Panc1 (cell line): ENCODE measurements at places on chromosomes 7 and 10. TPM values are rescaled to one million over a fixed set of nuclear protein-coding genes. Genes with fewer than 3 reads are reported as not detected.
A peak's percentile ranks its signal among the peaks of the same experiment; 100 is the strongest.

Gene CTAGE6
- total RNA-seq = not detected

Gene ICA1
- 1.1 TPM for total RNA-seq

Gene CASP7
- 38.2 TPM for total RNA-seq

DNA sequence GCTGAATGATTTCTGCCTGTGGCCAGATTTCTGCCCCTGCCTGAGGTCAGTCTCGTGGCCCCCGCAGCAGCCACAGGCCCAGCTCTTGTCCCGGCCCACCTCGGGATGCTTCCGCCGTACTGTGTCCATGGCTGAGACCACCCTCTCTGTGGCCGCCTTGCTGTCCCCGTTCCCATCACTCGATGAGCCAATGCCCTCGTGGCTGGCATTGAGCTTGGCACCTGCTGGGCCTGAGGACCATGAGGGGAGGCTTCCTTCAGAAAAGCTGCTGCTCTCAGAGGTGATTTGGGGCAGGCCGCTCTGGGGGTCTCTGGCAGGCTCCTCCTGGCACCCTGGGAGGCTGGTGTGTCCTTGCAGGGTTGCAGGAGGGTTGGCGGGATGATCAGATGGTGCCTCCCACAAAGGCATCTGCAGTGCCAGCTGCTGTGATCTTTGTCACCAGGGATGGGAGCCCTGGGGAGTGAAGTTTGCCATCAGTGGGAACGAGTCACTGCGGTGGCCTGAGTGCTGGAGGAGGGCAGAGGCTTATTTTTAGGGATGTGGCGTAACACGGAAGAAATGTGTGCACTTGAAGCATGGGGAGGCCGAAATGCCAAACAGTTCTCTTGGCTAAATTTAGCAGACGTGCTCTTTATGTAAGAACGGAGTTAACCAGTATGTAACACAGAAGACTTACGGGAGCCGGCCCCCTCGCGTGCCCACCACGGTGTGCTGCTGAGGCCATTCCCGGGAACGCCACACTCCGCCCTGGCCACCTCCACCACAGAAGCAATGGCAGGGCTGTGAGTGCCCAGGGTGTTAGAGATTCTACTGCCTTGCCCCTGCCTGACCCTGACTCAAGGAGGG, 47.7 kb downstream of the VIPR2 start:
- H3K4me3 ChIP-seq = no peak overlapping the region
- no peaks in the 10 kb centered on the region for H3K27me3 ChIP-seq
- no peaks in the 10 kb centered on the region for H3K36me3 ChIP-seq
- no peaks in the 10 kb centered on the region for H3K4me1 ChIP-seq

GRCh38 chr7:110564246-110564645, 526.7 kb upstream of the LRRN3 start:
- H3K4me1 ChIP-seq = no peaks in the 10 kb centered on the region
- H3K4me3 ChIP-seq = no peak overlapping the region
- no peak for DNase-seq
- no peaks in the 10 kb centered on the region for H3K27me3 ChIP-seq

- peaks cover 50% of the 10 kb centered on the region for H3K4me1 ChIP-seq
- H3K4me3 ChIP-seq = peak overlapping the region; percentile 14
- H3K27me3 ChIP-seq = no peaks in the 10 kb centered on the region
- H3K36me3 ChIP-seq = no peaks in the 10 kb centered on the region
These were observed 21.0 kb downstream of the KLF6 start for GRCh38 chr10:3763852-3764625.

DNA sequence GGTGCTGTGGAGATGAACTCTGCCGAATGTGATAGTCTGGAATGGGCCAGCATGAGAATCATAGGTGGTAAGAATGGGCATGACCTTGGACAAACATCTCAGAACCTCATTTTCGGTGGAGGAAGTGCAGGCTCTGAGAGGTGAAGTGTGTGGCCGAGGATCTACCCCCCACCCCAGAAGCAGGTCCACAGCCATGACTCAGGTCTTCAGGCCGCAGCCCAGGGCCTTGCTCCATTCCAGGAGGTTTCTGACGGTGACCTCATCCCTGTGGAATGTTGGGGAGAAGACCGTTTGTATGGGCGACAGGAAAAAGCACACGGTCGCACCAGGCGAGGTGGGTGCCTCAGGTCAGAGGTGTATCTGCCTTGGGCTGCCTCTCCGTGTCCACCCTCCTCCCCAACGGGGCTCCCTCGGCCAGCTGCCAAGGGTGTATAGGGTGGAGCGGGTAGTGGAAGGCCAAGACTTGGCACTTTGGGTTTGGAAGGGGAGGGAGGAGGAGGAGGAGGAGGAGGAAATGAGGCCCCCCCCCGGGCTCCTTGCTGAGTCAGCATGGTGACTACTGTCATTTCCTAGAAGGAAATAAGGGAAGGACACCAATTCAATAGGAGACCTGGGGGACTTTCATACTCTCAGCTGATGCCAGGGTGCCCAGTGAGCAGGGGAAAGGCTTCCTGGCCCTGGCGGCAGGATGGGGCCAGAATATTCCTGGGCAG, 168.0 kb upstream of the RHEB start:
- no peaks in the 10 kb centered on the region for H3K36me3 ChIP-seq
- H3K4me1 ChIP-seq = peaks cover 67% of the 10 kb centered on the region
- H3K27me3 ChIP-seq = no peaks in the 10 kb centered on the region

DNA sequence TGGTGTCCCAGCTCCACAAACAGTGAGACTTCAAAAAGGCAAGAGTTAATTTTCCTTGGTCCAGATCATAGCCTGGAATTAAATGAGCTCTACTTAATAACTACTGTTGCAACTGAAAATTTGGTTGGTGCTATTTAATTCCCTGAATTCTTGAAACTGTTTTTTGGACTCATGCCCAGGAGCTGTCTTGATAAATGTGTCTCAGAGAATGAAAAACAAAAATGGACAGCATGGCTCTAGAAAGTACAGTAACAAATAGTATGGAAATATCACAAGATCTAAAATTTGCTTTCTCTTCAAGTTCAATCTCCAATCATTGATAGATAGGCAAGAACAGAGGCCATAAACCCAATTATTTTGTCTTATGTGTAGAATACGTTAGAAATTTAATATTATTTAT, 42.5 kb downstream of the CCDC71L start:
- DNase-seq = no peak
- H3K4me3 ChIP-seq = no peak overlapping the region
- H3K36me3 ChIP-seq = no peaks in the 10 kb centered on the region
- no peaks in the 10 kb centered on the region for H3K4me1 ChIP-seq
- no peak overlapping the region for H3K27ac ChIP-seq

DNA sequence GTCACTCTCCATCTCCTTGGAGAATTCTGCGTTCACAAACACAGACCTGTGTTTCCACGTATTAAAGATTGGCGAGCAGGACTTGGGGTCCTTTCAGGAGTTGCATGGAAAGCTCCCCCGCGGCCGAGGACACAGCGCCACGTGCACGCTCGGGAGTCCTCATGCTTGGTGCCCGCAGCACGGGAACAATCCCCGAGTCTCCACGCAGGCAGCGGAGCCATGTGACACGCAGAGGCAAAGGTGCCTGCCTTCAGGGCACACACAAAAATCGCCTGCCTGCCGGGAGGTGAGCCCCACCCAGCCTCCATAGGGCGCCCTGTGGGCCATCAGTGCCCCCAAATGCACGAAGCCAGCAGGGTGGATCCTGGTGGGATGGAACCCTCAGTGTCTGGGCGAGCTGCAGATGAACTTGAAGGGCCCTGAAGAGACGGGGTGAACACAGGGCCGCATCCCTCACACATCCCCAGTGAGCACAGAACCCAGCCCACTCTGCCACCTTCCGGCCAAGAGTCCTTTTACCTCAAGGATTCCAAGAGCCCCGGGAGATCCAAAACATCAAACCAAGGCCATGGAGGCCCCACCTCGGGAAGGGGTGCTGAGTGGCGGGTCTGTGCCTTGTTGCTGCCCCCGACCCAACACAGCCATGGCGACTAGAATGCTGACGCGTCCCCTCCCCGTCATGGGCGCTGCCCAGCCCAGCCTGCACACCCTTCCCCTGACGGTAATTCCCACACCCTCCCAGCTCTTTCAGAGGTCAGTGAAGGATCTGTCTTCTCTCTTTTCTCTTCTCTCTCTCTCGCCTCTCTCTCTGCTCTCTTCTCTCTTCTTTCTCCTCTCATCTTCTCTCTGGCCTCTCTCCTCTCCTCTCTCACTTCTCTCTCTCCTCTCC, 55.9 kb downstream of the CFAP46 start:
- H3K4me1 ChIP-seq = no peaks in the 10 kb centered on the region
- H3K4me3 ChIP-seq = no peak overlapping the region
- H3K27me3 ChIP-seq = peaks cover 10% of the 10 kb centered on the region
- no peaks in the 10 kb centered on the region for H3K36me3 ChIP-seq

- no peak for DNase-seq
- H3K27me3 ChIP-seq = peaks cover 9% of the 10 kb centered on the region
- no peak overlapping the region for H3K27ac ChIP-seq
- H3K36me3 ChIP-seq = no peaks in the 10 kb centered on the region
These were observed 44.2 kb upstream of the GPR26 start for GRCh38 chr10:123621916-123622315.
